Lower leg skin (tissue), 4 donors: ENCODE measurements at places on chromosomes 5 and 9.

- no peak for DNase-seq
Observed at GRCh38 chr5:10825897-10826644, 65.0 kb upstream of the DAP start.

DNA sequence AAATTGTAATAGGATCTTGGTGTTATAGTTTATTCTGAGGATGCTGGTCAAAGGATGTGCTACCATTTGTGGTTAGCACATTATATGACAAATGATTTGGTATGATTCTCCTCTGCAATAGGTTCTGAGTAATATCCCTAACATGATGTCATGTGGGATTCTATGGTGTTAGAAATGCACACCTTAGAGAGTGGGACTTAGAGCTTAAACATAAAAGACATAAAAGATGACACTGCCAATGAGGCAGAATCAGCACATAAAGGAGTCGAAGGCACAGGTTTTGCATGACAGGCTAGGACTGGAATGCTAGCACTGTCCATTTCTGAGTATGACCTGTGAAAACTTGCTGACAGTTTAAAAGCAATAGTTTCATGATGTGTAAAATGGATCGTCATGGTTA, 100.4 kb downstream of the OSTF1 start:
- no peak for DNase-seq

GRCh38 chr9:130770679-130771442, 64.2 kb upstream of the ABL1 start:
- DNase-seq, result no peak

- no peak for DNase-seq
Observed at GRCh38 chr9:5608298-5609225, 20.3 kb upstream of the RIC1 start.

- no peak for DNase-seq
Observed at GRCh38 chr9:20382460-20383071, 239.7 kb downstream of the MLLT3 start.
